ENCODE measurements at places on chromosomes 13 and 19.

- no peak for DNase-seq
These were observed 38.9 kb downstream of the VAV1 start for GRCh38 chr19:6811378-6811777.

DNA sequence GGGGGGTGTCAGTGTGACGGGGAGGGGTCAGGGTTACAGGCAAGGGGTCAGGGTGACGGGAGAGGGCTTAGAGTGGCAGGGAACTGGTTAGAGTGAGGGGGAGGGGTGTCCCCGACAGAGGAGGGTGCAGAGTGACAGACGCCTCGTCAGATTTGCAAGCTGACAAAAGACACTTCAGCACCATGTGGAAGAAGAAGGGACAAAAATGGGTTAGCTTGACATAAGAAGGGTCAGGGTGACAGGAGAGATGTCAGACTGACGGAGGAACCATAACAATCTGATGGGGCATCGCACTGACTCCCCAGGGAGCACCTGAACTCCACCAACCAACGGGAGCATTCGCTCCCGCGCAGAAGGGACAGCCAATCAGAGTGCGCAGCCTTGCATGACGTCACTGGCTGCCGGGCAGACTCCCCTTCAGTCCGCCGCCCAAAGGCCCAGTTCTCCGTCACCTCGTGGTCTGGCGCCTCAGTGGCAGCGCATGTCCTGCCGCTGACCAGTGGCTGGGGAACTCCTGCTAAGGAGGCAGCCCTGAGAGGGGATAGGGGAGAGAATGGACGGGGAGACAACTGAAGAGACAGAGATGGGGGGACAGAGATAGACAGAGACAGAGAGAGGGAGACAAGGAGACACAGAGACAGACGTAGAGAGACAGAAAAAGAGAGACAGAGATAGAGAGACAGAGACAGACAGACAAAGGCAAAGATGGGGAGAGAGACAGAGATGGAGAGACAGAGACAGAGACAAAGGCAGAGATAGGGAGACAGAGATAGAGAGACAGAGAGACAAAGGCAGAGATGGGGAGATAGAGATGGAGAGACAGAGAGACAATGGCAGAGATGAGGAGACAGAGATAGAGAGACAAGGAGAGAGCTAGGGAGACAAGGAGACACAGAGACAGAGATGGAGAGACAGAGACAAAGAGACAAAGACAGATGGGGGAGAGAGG lies 30.2 kb downstream of the C19orf81 start:
- DNase-seq, result peak; percentile 87

DNA sequence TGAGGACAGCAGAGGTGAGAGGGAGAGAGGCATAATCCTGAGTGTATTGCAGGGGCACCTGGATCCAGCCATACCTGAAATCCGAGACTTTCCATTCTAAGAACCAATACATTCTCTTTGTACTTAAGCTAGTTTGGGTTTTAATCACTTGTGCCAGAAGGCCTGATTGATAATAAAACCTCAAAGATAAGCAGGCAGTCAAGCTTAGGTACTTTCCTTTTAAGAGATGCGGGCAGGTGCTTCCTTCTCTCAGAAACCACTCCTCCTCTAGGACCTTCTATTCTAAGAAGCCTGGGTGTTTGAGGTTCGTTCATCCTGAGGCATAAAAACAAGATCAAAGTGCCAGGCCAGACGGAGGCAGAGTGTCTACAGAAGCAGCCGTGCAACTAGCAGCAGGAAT lies 22.2 kb downstream of the FAM187B start:
- DNase-seq, result peak; percentile 73

DNA sequence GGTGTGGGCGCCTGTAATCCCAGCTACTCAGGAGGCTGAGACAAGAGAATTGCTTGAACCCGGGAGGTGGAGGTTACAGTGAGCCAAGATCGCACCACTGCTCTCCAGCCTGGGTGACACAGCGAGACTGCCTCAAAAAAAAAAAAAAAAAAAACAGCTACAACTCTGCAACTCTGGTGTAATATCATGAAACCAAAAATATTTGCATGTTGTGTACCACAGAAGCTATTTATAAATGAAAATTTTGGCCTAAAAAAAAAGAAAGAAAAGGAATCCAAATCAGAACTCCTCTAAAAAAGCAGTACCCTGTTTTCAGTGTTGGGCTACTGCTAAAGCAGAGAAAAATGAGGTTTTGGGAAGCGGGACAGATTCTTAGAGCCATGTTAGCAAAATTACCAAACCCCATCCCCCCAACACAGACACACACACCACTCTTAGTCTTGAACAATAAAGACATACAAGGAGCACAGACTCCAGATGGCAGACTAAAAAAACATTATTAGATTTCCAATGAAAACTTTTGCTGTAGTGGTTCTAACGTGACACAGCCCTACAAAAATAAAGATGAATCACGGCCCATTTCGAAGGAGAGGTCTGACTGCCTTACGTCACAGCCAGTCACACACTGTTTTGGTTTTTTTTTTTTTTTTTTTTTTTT lies 51.5 kb downstream of the INSR start:
- no peak for DNase-seq

DNA sequence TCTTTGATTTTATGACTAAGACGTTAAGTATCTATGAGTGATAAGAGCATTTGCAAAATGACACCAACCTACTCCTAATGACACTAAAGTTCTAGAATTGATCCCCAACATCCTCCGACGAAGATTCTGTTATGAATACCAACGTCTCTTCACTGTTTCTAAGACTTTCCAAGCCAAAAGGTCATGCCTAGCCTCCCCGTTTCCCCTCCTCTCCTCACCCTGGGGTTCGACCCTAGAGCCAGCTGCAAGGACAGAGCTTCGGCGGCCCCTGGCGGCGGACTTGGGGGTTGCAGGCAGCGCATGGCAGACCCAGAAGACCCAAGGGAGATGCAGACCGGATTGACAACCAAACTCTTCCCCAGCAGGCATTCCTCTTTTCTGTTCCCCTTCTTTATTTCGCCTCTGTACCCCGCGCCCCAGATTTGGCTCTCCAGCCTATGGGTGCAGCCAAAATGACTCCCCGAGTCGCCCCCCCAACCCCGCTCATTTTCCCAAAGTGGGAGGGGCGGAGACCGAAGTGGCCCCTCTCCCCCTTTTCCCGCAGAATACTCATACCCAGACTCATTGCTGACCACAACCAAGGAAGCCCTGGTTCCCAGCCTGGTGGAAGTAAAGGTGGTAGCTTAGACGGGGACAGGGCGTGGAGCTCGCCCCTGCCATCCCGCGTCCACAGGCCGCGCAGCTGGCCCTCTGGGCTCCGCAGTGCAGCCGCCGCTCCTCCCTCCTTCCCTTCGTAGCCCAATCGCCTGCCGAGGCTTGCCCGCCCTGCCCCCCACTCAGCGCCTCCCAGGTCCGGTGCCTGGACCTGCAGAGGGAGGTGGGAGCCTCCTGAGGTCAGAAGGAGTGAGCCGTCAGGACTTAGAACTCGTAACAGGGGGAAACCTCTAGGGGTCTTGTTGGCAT lies 4.1 kb upstream of the EML2 start:
- DNase-seq, result peak; percentile 93

DNA sequence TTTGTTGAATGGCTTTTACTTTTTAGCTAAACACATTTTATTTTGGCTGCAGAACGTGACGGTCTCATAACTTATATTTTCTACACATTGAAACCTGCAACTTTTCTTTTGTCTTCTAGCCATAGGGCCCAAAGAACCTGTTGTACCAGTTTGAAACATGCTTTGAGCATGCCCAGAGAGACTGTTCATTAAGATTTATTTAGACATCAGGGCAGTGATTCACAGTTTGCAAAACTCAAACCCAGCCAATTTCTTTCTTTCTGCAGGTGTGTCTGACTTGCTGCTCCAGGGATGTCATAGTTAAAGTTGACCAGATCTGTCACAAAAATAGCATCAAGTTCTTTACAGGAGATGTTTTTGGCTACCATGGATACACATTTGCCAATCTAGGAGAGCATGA lies 22.0 kb downstream of the SAE1 start:
- DNase-seq, result no peak

DNA sequence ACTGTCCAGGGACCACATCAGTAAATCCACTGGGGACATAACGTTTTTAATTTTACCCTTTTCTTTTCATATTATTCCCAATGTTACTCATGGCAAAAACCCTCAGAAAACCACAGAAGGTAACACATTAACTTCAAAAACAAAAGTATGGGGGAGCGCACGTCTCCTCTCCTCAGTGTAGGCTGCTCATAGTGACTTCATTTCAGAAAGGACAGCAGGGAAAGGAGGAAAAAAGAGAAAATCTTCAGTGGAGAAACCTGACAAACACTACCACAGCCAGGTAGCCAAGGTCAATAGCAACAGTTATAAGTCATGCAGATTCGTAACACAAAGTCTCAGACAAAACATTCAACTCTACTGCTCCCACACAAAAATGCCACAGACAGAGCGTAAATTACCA lies 21.4 kb downstream of the DZIP1 start:
- no peak for DNase-seq

- no peak for DNase-seq
These were observed 187.5 kb downstream of the OXGR1 start for GRCh38 chr13:96806746-96807145.

DNA sequence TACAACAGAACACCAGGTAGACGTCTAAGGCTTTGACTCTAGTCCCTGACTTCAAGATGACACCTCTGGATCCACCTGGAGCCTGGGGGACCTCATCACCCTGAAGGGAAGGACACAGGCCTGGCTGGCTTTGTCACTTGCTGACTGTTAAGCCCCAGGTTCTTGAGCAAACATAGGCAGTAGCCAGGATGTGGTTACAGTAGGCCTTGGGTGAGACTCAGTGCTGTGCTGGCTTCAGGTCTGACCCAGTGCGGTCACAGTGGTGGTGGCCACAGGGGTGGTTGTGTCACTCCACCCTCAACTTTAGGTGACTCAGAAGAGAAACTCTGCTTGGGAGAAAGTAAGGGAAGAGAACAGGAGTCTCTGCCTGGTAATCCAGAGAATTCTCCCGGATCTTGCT lies 497.8 kb downstream of the UQCRFS1 start:
- DNase-seq, result no peak

DNA sequence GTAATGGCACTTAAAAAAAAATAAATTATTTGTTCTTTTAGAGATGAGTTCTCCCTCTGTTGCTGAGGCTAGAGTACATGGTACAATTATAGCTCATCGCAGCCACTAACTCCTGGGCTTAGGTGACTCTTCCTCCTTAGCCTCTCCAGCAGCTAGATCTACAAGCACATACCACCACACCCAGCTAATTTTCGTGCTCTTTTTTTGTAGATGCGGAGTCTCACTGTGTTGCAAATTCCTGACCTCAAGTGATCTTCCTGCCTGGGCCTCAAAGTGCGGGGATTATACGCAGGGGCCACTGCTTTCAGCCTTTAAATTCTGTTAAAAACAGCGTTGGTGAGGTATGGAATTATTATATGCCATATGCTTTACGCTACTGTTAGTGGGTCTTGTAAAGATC lies 2034.0 kb downstream of the OLFM4 start:
- DNase-seq, result no peak

DNA sequence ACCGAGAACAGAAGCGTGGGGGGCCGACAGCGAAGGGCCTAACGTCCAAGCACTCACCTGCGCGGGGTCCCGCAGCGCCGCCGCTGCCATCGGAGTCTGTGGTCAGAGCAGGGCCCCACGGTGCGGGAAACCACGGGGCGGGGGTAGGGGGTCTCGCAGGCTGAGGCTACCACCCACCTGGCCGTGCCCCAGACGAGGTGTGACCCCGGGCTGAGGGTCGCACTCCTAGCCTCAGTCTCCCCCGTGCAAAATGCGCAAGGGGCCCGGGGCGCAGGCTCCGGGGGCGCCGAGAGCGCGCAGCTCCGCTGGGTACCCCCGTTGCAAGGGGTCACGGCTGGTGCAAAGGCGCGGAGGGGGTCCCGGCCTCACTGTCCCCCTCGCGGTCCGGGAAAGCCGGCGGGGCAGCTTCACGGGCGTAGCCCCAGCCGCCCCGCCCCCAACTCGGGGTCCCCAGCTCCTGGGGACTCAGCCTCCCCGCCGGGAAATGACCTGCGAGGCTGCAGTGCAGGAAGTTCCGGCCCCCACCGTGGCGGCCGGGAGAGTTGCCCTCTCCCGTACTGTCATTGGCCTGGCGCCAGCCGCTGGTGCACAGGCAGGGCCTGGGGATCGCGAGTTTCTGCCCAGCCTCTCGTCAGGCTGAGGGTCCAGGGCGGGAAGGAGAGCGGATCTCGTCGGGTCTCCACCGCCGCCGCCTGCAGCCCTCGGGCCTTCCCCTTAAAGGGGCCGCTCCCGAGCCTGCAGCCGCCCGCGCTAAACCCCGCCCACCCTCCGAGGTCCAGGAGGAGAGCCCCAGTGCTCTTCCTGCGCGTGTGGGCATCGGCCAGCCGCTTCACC lies at the start of gene ZNF792:
TSS of gene ZNF792 (minus strand) at position 657 of the 834 bp plus-strand sequence. CDS start at position 90, 567 bp downstream.
- DNase-seq, result peak; percentile 50

GRCh38 chr13:89490661-89491060 lies 1819.5 kb downstream of the SLITRK5 start:
- no peak for DNase-seq

DNA sequence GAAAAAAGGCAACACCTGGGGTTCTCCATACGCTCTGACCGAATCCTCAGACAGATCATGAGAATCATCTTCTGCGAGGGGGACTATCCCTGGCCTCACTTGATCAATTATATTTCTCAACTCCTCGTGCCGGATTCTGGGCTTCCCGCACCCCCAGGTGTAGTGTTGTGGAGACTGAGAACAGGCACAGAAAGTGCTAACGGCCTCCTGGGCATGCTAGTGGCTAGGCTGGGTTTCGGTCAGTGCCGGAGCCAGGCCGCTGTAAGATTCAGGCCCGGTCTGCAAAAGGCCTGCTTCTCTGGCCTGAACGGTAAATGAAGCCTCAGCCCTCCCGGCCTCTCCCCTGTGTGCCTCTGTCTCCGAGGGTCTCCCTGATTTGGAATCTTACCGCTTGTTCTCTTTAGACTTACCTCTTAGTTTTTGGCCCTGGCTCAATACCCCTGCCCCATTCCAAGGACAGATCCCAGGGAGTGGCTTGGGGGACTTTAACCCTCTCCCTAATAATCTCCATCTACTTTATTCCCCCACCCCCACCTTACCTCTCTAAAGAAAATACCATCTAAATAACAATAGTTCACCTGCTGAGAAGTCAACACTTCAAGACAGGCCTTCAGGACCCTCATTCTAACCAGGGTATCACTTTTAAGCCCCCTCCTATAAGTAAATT lies 79.0 kb upstream of the MEDAG start:
- DNase-seq, result no peak

GRCh38 chr13:72760189-72760588 lies 21.5 kb downstream of the DIS3 start:
- DNase-seq, result no peak

DNA sequence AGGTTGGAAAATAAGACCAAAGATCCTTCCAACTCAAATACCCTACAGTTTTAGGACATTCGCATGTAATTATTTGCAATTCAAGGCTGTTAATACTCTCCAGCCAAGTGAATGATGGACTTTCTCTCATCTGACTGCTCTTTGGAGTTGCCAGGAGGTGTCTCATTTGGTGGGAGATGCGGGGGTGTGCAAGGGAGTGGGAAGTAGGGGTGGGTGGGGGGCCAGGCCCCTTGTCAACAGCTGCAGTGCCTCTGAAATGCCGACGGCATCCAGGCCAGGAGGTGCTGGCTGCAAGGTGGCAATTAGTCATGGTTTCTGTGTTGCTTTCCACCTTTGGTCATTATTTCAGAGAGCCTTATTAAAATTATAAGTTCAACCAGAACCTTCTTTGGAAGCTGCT lies 121.5 kb downstream of the KL start:
- DNase-seq, result no peak

GRCh38 chr19:53906211-53907192 lies 2.6 kb upstream of the CACNG7 start:
- no peak for DNase-seq

- DNase-seq, result peak; percentile 29
These were observed 2.1 kb upstream of the ATP12A start for GRCh38 chr13:24678151-24678550.

GRCh38 chr13:28659621-28659970 lies 666 bp downstream of the POMP start:
- no peak for DNase-seq

- peak; percentile 96 for DNase-seq
These were observed at the start of gene RFC3 for GRCh38 chr13:33817901-33818706. TSS of gene RFC3 (plus strand) at chr13:33818149. CDS start at chr13:33818179, 30 bp downstream.

All from KBM-7 (cell line).